ENCODE measurements at places on chromosomes 7 and 10.

- no peak for DNase-seq
Observed at GRCh38 chr7:36296284-36296683, 93.4 kb upstream of the ANLN start.

DNA sequence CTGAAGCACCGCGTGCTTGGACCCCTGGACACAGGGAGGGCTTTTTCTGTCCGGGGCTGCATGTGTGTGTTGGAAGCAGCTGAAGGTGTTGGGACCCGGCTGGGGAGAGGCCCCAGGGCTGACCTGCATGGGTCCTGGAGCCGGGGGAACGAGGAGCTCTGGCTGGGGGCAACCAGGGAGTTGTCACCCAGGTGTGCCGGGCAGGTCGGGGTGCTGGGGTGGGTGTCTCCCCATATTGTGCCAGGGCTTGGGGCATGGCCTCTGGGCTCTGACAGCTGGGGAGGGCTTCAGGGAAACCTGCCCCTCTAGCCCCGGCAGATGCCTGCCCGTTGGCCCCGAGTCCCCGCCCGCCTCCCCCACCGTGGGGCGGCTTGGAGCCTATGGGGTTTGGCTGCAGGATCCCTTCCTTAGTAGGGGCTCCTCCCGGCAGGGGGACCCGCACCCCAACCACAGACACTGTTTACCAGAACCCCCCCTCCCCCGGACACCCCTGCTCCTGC is 42.3 kb downstream of the UNCX start:
- no peak for DNase-seq

- DNase-seq = no peak
Observed at GRCh38 chr10:74297389-74298080, 146.5 kb downstream of the ADK start.

- DNase-seq = no peak
Observed at GRCh38 chr10:86876748-86877147, 80.7 kb downstream of the MMRN2 start.

DNA sequence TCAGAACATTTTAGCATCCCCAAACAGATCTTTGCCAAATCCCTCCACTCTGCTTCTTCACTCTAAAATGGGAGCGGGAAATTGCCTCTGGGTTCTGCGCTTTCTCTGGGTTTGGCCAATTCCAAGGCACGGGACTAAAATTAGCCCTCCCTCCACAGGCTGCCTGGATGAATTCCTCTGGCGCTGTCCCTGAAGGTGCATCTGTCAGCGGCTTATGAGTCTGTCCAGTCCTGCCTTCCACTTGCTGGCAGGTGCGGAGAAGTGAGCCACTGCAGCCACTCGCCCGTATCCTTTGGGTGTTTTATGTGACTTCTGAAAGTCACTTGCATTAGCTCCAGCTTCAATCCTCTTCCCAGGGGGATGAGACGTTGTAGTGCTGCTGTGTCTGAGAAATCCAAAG is 121.6 kb downstream of the SH2D4B start:
- no peak for DNase-seq

GRCh38 chr7:147197006-147197405 is 1080.4 kb downstream of the CNTNAP2 start:
- no peak for DNase-seq

- no peak for DNase-seq
Observed at GRCh38 chr10:86295351-86295750, 71.2 kb downstream of the GRID1 start.

DNA sequence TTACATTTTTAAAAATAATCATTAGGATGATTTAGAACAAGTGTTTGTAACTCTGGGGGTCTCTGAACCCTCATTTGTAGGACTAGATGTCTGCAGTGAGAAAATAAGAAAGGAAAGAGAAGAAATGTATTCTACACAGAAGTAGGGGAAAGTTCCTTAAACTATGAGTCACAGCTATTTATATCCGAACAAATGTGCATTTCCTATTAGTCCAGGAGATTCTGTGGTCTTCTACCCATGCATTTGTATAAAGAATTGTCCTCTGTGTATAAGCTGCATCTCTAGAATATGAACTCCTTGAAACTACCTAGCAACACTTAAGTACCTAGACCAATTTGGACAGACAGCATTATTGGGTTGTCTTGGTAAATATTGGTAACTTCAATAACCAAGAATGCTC is 15.9 kb upstream of the CD36 start:
- DNase-seq = no peak

DNA sequence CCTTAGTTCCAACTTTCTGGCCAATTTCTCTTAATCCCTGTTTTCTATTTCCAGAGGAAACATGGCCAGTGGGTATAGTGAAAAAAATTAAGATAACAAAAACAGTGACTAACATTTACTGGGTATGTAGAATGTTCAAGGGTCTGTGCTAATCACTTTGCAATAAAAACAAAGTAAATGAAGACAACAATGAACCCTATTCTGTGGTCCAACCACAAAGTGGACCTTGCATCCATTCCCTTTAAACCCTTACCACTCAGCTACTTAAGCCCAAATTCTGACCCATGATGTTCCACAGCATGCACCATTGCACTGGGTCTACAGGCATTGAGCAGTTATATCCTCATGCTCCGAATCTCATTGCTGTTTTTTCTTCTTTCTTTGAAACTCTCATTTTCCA is 179.9 kb upstream of the PRKCQ start:
- DNase-seq = no peak

GRCh38 chr7:98235901-98236300 is 16.1 kb downstream of the TECPR1 start:
- no peak for DNase-seq

- no peak for DNase-seq
Observed at GRCh38 chr7:155644971-155645509, 579 bp downstream of the RBM33 start.

- peak; percentile 13 for DNase-seq
Observed at GRCh38 chr10:101562231-101562630, 25.8 kb downstream of the POLL start.

DNA sequence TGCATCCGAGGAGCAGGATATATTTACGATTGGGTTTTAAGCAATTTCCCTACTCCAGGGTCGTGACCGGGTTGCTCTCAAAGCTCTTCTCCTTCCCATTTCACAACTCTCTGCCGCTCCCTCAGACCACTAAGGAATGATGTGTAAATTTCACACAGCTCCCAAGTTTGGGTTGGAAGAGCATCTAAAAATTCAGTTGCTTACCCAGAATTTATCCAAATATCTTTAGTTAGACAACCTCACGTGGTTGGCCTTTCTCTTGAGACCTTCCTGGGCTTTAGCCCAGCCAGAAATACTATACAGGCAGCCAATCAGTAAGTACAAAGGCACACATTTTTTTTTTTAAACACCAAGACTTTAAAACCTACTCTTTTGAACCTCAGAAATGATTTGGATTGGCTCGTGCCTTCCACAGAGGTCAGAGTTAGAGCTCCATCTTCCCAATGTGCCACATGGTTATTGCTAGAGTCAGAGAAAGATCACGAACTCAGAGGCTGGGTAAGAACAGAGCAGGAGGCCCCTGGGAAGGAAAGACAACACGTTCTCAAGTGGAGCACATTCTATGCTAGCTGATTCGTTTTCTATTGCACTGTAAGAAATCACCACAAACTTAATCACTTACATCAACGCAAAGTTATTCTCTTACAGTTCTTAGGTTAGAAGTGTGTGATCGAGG is 335.4 kb upstream of the MGMT start:
- peak; percentile 48 for DNase-seq

GRCh38 chr7:35415411-35415822 is 161.5 kb upstream of the TBX20 start:
- no peak for DNase-seq

- no peak for DNase-seq
Observed at GRCh38 chr7:142506601-142507000, 242.7 kb upstream of the PRSS1 start.

DNA sequence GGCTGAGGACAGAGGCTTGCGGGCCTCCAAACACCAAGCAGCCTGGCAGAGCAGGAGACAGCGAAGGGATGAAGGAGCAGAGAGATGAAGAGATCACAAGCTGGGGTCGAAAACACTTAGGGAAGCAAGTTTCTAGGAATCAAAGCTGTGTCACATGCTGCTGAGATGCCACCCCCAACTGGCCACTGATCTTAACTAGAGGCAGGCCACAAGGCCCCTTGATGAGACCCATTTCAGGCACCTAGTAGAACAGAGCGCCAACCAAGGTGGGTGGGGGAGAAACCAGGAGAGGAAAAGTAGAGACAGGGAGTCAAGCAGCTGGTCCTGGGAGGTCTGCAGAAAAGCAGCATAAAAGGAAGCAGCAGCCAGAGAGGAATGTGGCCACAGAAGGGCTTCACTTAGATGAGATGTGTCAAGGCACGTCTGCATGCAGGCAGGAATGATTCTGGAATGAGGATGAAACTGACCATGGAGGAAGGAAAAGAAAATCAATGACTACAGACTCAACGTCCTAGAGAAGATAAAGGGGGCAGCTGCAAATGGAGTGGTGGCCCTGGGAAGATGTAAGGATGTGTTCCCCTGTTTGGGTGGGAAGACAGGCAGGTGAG is 85.0 kb upstream of the DDC start:
- DNase-seq = no peak

DNA sequence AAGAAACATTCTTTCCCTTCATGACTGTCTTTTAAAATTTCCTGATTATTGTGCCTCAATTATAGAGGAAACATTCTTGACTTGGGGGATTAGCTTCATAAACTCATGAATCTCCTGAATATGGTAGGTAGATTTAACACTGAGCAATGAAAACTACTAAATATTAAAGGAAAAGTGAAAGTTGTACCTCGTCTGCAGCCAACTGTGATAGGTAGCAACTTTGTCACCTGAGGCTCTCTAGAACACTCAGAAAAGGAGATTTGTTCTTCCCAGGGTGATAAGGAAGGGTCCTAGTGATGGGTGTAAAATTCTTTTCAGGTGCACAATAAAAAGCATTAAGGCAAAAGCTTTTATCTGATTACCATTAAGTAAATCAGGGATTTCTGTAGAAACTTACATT is 78.1 kb downstream of the AHR start:
- DNase-seq = no peak

GRCh38 chr10:69490876-69491275 is 39.6 kb downstream of the TSPAN15 start:
- no peak for DNase-seq

- DNase-seq = no peak
Observed at GRCh38 chr10:29295813-29296212, 6.9 kb downstream of the LYZL1 start.

DNA sequence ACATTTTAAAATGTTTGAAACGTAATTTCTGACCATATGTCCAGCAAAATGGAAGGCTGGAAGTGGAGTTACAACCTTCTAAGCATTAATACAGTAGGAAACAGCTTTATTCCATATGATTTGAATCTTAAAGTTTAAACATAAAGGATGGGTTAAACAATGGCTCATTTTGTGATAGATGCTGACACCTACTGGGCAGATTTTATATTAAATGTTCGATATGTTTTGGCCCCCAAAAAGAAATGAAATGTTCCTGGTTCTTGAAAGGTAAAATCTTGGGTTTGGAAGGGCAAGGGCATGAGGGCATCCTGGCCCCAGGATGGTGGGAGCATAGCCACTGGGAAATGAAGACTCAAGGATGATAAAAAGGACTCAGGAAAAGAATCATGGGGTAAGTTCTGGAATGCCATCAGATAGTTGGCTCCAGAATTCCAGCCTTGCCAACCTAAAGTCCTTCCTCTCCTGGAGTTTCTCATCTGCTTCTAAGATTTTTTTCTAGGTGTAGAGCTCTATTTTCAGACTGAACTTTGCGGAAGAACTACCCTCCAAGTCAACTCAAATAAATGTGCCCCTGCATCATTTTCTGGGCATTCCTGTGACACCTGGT is 34.6 kb upstream of the SLC35G1 start:
- no peak for DNase-seq
